NCI-H2081 treated with DMSO at 0.1 percent for 48 hours (cell line): ENCODE measurements at places on chromosomes 7 and 10.
A peak's percentile ranks its signal among the peaks of the same experiment; 100 is the strongest.

- no peak for DNase-seq
These were observed 31.2 kb downstream of the BTBD16 start for GRCh38 chr10:122302315-122302714.

DNA sequence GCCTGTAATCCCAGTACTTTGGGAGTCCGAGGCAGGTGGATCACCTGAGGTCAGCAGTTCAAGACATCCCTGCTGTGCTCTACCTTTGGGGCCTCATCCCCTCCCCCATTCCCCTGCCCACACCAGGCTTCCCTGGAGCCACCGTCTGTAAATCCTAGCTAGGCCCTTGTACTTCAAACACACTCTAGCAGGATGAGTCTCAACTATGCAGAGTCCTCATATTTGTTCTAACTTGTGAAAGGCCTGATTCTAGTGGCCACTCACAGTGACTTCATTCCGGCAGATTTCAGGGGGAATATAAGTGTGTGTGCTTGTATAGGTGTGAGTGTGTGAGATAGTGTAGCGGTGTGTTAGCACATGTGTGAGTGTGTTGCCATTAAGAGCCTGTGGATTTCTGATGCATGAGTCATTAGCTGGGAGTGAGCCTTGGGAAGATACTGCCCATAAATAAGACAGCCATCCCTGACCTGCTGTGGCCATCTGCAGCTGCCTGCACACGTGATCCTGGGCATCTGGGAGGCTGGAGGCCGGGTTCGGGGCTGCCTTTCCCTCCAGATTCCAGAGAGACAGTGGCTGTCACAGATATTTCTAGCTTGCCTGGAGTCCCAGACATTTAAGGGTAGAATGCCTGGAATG lies 1.7 kb upstream of the NEURL1 start:
- DNase-seq: no peak

GRCh38 chr7:130881091-130881798 lies 147.2 kb upstream of the KLF14 start:
- no peak for DNase-seq

- DNase-seq: no peak
These were observed 96.6 kb upstream of the PARD3 start for GRCh38 chr10:34911661-34912205.

DNA sequence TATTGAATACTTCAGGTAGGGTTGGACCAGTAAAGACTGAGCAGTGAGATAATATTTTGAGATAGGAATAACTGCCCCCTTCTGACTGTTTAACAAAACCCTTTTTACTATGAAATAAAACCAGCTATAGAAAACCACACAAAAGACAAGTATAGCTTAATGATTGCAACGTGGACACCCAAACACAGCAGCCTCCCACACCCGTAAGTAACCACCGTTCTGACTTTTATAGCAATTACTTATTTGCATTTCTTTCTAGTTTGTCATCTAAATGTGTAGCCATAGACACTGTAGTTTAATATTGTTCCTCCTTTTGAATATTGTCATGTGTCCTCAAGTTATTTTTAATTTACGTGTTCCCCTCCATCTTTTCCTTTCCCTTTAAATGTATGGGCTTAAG lies 42.9 kb upstream of the SYPL1 start:
- DNase-seq: no peak

GRCh38 chr7:106966121-106966520 lies 78.4 kb upstream of the PRKAR2B start:
- DNase-seq: no peak

- DNase-seq: peak; percentile 49
These were observed 58.0 kb downstream of the PRKAG2 start for GRCh38 chr7:151818674-151819519.

DNA sequence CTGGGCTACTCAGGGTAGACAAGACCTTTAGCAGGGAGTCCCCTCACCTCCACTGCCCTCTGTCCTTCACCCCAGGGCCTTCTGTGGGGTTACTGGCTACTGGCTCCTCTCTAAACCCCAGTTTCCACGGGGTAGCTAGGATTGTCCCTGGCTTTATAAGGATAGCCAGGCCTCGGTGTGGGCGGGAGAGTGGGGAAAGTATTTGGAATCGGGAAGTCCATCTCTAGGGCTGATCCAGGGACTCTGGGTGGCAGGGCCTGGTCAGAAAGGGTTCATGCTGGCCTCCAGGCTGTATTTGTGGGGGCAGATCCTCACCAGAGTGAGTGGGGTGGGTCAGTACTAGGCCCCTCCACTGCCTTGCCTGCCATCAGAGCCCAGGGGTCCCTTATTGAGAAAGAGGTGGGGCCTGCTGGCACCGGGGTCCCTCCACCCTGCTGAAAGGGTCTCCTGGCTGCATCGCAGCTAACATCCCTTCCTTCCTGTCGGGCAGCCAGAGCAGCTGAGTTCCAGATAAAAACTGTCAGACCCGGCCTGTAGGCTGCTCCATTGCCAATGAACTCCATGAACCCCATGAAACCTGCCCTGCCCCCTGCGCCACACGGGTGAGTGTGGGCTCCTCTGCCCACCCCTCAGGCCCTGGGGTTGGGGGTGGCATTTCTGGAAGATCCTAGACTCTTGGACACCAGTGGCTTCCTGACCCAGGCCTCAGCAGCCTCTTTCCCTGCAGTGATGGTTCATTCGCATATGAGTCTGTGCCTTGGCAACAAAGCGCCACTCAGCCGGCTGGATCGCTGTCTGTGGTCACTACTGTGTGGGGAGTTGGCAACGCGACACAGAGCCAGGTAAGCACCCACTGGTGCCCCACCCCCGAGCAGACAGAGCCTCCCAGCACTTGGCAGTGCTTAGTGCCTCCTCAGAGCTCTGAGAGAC lies 7.3 kb downstream of the ZMIZ2 start:
- DNase-seq: no peak

DNA sequence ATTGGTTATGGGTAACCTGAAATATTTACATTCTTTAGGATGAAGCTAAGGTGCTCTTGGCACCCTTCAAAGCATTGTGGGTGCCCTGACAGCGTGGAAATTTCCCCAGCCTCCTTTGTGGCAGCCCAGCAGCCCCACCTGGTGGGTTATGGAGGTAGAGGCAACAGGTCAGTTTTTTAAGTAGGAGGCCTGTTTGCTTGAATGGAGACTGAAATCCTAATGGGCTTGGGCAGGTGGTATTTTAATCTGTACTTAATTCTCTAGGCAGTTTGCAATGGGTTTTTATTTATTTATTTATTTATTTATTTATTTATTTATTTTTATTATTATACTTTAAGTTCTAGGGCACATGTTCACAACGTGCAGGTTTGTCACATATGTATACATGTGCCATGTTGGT lies 139.4 kb downstream of the EPC1 start:
- no peak for DNase-seq

DNA sequence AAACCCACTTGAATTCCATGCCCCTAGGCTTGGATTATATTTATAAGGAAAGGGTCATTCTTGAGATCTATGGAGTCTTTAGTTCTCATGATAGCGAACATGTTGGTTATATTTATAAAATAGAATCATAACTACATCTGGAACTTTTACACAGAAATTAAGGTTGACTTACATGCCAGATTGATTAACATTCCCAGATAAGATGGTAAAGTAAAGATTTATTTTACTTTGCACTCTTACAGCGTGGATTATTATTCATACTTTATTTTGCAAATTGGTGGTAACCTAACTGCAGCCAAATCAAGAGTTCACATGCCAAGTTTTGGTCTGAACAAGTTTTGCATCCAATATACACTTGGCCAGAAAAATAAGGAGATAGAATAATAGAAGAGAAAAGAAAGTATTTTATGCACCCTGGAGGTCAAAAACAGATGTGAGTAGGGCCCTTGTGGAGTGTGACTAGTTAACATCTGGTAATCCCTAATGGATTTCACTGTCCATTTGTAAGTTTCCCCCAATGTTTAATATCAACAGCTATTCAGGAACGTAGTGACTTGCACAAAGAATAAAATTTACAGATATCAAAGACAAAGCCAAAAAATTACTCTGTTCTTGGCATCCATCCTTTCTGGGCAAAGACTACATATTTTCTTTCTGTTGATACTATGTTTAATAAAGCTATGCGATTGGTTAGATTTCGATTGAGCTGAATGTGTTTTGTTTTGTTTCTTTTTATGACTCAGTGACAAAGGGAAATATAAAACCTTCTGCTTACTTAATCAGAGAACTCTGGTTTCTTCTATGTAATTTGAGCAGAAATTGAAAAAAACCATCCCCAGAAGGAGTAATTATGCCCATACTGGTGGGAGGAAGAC lies 10.1 kb upstream of the TMEM26 start:
- no peak for DNase-seq

DNA sequence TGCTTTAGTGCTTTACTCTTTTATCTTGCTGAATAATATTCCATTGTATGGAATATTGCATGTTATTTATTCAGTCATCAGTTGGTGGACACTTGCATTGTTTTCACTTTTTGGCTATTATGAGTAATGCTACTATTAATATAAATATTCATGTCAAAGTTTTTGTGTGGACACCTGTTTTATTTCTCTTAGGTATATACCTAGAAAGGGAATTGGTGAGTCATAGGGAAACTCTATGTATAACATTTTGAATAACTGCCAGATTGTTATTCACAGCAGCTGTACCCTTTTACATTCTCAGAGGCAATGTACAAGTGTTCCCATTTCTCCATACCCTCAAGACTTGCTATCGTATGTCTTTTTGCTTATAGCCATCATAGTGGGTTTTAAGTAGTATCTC lies 268.7 kb downstream of the SEMA3A start:
- DNase-seq: no peak

DNA sequence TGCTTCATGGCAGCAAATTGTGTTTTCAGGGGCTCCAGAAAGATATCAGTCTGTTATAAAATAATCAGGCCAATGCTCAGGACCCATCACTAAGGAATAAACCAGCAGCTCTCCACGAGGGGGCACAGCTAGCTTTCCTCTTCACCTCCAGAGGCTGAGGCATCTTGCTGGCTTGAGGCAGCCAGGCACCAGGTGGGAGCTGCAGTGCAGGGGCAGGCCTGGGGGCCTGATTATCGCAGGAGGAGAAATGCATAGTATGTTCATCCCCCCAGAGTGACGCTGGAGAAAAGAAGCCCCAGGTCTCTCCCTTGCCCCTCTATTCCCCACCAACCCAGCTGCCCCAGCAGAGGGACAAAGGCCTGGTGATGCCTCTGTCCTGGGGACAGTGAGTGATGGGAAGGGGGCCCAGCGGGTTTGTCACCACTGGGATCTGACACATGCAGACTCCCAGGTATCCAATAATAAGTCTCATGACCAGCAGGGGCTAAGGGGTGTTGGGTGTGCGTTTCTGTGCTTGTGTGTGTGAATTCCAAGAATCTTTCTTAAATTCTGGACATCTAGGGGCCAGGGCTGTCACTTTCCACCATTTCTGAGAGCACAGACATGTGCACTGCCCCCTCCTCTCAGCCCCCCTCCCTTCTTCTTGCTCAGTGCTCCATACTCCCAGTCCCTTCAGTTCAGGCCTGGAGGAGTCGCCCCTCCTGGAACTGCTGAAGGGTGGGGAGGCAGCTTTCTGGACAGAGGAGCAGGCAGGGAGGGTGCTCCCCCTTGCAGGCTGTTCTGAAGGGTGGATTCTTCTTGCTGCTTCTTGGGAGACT lies 128.1 kb upstream of the FAM20C start:
- DNase-seq: no peak

GRCh38 chr10:124896751-124897150 lies 45.2 kb upstream of the ZRANB1 start:
- no peak for DNase-seq

- no peak for DNase-seq
These were observed 138.5 kb upstream of the AGR3 start for GRCh38 chr7:17020250-17020649.

GRCh38 chr7:127983804-127984332 lies 47.4 kb downstream of the LRRC4 start:
- peak; percentile 8 for DNase-seq

DNA sequence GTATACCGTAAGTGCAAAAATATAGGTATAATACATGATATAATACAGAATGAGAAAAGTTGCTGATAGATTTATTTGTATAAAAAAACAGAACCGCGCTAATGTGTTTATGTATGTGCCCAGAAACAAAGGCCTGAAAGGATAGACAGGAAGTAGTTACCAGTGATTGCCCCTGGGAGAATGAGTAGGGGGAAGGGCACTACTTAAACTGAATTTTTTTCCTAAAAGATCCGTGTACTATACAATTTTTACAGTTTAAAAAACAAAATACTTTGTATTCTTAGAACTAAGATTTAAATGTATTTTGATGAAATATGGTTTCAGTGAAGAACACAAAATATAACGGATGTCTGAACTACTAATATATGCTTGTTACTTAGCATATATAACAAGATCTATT lies 2.9 kb downstream of the IPMK start:
- DNase-seq: peak; percentile 2

DNA sequence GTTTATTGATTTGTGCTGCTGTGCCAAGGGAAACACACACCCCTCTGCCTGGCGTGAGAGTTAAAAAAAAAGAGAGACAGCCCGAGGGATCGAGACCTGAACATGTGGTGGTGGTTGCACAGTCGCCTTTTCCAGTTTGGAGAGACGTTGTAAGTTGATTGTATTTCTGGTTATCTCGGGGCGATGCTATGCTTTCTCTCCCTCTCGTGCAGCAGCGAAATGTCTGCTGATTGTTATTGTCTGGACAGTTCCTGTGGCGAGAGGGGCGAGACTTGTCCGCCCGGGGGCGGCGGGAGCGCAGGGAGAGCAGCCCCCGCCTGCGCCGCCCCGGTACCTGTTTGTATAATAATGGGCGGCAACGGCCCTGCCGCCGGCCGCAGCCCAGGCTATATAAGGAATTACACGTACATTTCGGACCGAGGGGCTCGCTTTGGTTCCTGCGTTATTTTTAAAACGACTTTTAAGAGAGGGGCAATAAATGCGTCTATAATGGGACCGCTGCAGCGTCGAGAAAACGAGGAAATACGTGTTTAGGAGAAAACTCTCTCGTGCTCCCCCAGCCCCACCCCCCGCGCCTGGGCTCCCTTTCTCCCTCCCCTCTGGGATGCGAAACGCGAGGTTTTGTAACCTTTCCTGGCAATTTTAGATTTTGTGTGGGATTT lies 1.7 kb downstream of the ZEB1 start:
- DNase-seq: no peak

DNA sequence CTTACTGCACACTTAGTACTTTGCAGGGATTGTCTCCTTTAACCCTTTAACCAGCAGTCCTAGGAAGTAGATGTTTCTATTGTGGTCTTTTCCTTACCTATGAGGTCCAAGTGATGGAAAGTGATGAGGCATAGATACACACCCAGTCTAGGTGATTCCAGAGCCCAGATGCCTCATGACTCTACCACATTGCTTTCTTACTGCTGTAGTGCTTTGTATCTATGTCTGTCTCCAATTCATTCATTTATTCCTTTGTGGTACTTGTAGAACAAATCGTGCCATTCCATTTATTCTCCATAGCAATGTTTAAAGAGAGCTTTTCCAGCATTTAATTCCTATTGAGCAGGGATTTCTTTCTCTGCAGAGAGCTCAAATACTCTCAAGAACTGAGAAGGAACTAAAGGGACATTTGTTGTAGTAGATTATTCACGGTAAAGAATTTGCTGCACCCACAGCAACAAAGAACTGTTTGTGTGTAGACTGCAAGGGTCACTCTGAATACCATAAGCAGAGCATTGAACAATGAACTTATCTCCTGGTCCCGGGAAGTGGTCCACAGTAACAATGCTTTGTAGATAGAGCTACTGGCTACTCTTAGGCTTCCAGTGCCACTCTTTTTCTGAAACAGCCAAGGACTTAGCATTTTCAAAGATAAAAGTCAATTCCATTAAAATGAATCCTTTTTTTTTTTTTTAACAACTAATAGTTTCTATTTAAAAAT lies 337.0 kb downstream of the PTEN start:
- no peak for DNase-seq

- DNase-seq: no peak
These were observed 181.3 kb downstream of the PTPRN2 start for GRCh38 chr7:158406364-158406763.

GRCh38 chr10:132407846-132408278 lies 10.9 kb downstream of the PWWP2B start:
- DNase-seq: no peak
